GM03348 (cell line): ENCODE measurements at places on chromosomes 2 and 18.

GRCh38 chr2:1024981-1025380 is 74.3 kb downstream of the SNTG2 start:
- DNase-seq, result peak; percentile 59

DNA sequence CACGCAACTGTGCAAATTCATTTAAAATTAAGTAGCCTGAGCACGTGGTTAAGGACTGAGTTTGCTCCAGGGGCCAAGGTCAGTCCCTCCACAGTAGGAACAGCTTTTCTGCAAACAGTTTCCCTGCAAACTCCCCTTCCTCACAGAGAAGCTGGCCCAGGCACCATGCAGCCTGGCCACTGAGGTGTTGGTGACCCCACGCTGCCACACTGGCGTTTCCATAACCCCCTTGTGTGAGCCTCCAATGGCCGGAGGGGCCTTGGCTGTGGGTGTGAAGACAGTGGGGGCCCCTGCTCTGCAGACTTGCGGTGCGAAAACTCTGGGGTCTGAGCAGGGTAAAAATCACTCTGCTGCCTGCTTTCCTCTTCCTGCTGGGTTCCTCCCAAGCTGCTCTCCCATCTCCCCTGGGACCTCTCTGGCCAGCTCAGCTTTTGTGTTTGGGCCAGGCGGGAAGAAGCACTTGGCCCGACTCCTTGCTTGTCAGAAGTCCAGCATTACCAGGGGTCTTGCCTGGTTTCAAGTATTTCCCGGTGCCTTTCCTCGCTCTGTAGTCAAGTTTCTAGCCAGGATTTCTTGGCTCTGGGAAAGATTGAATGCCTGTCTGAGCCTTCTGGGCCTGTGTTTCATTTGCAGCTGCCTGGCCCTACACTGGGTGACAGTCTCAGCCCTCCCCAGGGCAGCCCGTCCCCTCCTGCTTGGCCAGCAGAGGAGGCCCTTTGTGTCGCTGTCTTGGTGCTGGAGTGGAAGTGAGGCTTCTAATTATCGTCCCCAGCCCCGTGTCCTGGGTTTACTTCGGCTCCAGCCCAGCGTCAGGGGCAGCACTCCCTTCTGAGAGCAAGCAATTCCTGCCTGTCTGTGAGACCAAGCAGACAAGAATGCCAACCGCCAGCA is 131.4 kb upstream of the SLC1A4 start:
- DNase-seq, result peak; percentile 65

- DNase-seq, result no peak
These were observed 123.8 kb downstream of the SPTBN1 start for GRCh38 chr2:54579682-54580620.

- DNase-seq, result no peak
These were observed 13.5 kb upstream of the PRLH start for GRCh38 chr2:237552908-237553307.

DNA sequence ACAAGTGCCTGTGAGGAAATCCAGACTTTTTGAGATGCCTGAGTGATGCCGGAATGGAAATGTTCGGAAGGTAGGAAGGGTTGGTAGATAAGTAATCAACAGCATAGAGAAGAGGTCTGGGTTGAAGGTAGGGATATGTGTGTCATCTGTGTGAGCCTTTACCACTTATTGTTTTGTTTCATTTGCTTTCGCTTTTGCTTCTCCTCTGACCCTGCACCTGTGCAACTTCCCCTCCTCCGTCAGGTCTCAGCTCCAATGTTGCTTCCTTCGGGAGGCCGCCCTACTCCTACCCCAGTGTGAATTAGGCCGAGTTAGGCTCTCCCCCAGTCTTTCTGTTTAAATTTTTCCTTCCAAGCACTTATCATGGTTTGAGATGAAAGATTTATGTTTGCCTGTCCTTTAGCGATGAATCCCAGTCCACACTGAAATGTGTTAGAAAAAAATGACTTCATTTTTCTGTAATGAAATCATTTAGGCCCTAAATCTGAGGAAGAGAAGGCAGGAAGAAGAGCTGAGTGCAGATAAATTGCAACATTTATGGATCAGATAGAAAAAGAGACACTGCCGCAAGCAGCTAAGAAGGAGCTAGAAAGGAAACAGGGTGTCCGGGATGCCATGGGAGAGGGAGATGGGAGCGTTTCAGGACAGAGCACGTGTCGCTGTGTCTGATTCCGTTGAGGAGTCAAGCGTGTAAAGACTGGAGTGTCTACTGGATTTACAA is 139.6 kb upstream of the PELI1 start:
- DNase-seq, result peak; percentile 72

- no peak for DNase-seq
These were observed 137.6 kb upstream of the ID2 start for GRCh38 chr2:8544171-8544785.

- DNase-seq, result no peak
These were observed 107.4 kb upstream of the ID2 start for GRCh38 chr2:8574196-8575037.

DNA sequence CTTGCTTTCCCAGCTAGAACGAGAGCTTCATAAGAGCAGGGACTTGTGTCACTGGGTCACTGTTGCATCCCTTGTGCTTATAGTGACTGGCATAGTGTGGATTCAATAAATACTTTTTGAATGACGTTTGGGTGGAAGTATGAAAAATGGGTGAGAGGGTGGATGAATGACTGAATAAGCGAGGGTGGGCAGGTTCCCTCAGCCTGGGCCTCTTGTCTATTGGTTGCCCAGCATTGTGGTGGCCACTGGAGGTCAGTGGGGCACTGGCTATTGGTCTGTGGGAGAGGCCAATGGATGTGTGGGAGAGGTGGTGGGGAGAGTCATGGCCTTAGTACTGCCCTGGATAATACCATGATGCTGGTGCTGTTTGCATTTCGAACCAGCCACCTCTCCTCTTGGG is 93.8 kb upstream of the SKOR2 start:
- DNase-seq, result no peak

GRCh38 chr2:80852079-80852807 is 547.7 kb upstream of the LRRTM1 start:
- no peak for DNase-seq

GRCh38 chr2:167857416-167857815 is 390.0 kb downstream of the STK39 start:
- no peak for DNase-seq

DNA sequence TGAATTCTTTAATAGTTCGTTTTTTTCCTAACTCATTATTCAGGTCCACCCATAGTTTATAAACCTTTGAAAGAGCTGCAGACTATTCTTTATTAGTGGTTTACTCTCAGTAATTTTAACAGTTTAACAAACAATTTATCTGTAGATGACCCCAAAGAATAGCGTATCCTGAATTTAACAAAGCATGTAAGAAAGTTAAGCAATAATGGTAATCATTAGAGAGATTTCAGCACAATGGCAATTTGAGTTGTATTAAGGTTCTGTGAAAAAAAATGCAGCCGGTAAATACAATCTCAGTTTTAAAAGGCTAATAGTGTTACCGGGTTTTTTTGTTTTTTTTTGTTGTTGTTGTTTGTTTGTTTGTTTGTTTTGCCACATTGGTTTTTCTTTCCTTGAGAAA is 40.3 kb downstream of the RBM45 start:
- no peak for DNase-seq

DNA sequence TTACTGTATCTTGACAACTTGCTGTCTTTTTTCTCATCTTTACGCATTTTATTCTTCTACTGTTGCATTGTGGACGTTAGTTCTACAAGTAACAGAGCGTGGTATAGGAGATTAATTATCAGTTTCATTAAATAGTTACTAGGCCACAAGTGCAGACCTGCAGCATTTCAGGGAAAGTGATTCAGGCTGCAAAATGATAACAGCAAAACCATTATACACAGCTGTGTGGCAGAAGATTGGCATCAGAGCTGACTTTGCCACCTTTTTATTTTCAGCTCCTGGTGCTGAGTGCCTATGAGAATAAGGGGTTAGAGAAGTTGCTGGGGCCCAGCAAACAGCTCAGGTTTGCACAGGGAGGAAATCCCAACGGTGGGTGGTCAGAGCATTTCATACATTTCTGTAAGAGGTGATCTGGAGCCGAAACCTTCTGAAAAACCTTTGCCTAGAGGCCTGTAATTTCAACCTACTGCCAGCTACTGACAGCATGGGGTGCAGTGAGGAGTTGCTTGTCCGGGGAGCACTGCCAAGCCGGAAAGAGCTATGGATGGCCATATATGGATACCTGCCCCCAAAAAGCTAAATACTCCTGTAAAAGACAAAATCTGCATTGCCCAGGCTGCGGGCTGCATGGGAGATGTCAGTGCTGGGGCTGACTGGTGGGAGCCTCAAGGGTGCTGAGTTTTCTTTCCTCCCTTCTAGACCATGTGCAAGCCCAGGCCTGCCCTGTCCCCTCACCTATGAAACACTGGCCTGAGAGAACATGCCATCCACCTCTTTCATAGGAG is 2.7 kb upstream of the CCBE1 start:
- no peak for DNase-seq

- DNase-seq, result no peak
These were observed 91.5 kb upstream of the HS6ST1 start for GRCh38 chr2:128410035-128410757.

- DNase-seq, result no peak
These were observed 963 bp upstream of the MRPL44 start for GRCh38 chr2:223956300-223956699.

- no peak for DNase-seq
These were observed 16.3 kb downstream of the SLC8A1 start for GRCh38 chr2:40435426-40436092.

DNA sequence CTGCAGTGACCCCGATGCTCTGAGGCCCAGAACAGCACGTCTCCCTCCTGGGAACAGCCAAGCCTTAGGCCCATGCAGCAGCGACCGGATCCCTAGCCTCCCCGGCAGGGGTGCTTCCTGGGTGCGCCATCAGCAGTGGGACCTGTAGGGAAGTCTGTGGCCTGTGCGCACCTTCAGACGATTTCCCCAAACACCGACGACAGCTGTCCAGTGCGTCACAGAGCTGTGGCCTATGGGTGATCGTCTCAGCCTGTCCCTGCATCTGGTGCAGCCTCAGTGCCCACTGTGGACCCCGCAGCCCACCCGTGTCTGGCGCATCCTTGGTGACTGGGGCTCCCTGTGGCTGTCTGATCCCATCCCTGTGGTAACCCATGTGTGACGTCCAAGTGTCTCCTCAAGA is 9.0 kb downstream of the GPC1 start:
- DNase-seq, result no peak

GRCh38 chr2:236161082-236161462 is 7.1 kb downstream of the GBX2 start:
- no peak for DNase-seq

- peak; percentile 93 for DNase-seq
These were observed 867 bp upstream of the TTL start for GRCh38 chr2:112481050-112481527.

DNA sequence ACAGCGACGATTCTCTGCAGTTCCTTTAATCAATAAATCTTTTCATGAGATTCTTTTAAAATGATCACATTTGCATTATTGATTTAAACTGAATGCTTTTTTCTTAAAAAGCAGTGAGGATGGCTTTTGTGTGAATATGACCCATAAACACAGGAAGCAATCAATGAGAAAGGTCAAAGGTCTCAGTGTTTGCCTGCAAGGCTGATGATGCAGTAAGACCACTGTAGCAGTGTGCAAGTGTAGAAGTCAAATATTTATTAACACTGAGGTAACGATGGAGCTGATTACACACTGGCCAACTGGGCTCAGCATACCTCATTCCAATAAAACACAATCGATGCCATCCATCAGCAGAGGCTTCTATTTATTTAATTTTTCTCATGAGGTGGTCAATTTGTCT is 633.5 kb downstream of the DCDC2C start:
- DNase-seq, result no peak

GRCh38 chr18:48889115-48889941 is 61.4 kb downstream of the SMAD7 start:
- no peak for DNase-seq

DNA sequence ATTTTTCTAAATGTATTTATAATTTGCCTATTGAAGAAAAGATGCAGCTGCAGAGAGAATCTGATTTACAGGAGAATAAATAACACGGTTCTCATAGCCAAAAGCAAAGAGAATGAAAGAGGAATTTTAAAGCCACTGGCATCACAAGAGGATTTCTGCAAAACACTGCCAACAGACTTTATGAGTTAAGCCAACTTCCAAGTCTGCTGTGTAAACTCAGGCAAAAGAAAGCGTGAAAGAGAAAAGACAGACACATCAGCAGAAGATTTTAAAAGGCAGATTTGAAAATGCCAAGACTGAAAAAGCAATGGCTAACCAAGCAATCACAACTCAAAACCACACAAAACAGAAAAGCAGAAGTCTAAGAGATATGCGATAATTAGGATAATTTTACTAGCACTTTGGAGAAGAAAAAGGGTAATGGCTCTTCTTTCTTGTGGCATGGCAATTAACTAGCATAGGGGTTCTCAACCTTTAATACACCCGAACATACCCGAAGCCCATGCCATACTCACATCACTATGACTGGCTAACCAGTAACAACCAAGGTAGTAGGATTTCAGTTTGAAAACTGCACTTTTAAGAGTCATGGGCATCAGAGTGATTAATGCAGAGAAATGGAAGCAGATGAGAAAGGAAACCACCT is 4.9 kb downstream of the DARS1 start:
- no peak for DNase-seq

- no peak for DNase-seq
These were observed 70.8 kb downstream of the MYO3B start for GRCh38 chr2:170248574-170249393.

DNA sequence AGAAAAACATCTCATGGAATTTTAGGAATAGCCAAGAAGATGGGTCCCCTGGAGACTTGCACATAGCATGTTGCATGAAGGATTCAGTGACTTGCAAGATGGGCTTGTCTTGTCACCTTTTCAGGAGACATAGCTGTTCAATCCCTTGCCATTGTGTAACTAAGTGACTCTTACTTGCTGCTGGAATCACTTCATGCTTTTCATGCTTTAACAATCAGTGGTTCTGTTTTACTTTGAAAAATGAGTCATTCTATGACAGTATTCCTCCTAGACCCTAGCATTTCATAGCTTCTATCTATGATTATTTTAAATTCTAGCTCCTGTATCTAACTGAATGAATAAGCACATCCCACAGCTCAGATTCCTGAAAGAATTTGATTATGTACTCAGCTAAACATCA is 2.8 kb downstream of the KYNU start:
- no peak for DNase-seq

- DNase-seq, result no peak
These were observed 89.3 kb upstream of the CELF4 start for GRCh38 chr18:37654731-37655369.

DNA sequence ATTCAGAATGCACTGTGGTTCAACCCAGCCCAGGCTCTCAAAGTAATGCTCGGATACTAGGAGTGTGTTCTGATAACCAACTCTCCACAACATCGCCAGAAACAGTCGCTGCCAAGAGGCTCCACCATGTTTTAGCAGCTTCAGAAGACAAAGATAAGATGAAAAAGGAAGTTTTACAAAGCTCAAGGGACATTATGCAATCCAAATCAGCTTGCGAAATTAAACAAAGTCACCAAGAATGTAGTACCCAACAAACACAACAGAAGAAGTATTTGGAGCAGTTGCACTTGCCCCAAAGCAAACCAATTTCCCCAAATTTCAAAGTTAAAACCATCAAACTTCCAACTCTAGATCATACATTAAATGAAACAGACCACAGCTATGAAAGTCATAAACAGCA is 360.9 kb downstream of the XIRP2 start:
- DNase-seq, result no peak

- peak; percentile 32 for DNase-seq
These were observed 7.4 kb downstream of the DNAJB2 start for GRCh38 chr2:219286436-219287115.
